Cardiac fibroblast (primary cell): ENCODE measurements at places on chromosomes 4 and X.

- no peak for DNase-seq
These were observed 67.1 kb downstream of the DTHD1 start for GRCh38 chr4:36348403-36348938.

GRCh38 chrX:88982933-88983332 is 235.9 kb downstream of the CPXCR1 start:
- DNase-seq = no peak

GRCh38 chrX:46626566-46626965 is 53.0 kb downstream of the CHST7 start:
- DNase-seq = peak; percentile 24

GRCh38 chr4:145945431-145946155 is 7.0 kb upstream of the ZNF827 start:
- no peak for DNase-seq

- no peak for DNase-seq
These were observed 10.2 kb upstream of the BANK1 start for GRCh38 chr4:101780284-101780683.

- DNase-seq = peak; percentile 70
These were observed 1066.8 kb upstream of the ADGRL3 start for GRCh38 chr4:60133375-60133774.

GRCh38 chr4:51845711-51846110 is 2.8 kb downstream of the DCUN1D4 start:
- DNase-seq = no peak

DNA sequence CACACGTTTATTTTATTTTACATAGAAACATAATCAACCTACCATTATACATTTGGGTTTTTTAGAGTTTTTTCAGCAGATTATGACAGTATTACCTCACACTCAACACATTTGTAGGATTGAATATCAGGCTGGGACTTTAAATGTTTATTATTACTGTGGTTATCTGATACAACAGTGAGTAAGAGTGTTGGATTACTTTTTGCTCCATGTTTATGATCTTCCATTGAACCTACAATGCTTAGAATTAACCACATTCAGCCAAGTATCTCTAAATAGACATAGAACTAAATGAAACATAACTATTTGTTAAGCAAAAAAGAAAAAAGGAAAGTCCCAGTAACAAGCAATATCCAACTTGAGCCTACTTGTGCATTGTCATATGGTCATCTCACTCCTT is 607.4 kb upstream of the PITX2 start:
- DNase-seq = no peak

DNA sequence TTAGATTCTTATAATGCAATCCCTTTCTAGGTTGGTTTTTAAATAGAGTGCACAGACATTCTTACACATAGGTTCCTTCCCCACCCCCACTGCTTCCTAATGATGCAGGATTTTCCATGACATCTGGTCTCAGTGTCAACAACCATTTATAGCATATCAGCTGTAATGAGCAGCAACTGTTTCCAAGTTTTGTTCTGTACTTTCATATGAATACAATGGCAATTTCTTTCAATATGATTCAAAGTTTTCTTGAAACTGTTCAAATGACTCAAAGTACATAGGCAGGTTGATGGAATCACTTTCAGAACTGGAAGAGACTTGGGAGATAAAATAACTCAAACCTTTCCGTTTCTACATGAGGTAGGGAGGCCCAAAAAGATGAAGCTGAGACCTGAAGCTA is 220.7 kb downstream of the CAMK2D start:
- peak; percentile 69 for DNase-seq

DNA sequence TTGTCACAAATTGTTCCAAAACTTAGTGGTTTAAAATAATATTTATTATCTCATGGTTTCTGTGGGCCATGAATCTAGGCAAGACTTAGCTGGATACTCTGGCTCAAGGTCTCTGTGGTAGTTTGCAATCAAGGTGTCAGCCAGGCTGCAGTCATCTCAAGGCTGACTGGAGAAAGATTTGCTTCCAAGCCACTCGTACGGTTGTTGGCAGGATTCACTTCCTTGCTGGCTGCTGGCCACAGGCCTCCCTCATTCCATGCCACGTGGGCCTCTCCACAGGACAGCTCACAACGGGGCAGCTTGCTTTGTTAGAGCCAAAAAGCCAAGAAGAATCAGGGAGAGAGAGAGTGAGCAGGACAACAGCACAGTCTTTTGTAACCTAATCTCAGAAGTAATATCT is 101.4 kb downstream of the WWC2 start:
- peak; percentile 96 for DNase-seq

DNA sequence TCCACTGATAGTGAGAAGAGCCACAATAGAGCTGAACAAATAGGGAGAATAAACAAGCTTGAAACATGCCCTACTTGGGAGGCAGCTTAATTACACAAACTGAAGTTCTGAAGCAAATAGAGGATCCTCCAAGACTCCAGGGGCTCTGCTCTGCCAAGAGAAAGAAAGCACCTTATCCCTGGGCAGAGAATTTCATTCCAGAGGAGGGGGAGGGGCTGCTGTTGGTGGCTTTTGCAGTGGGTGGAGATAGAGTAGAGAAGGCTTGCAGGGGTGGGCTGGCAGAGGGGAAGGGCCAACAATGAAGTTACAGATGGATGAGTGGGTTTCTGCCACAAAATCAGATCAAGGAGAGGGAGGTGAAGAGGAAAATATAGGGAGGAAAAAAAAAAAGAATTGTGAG is 1.0 kb upstream of the LPAR4 start:
- no peak for DNase-seq

DNA sequence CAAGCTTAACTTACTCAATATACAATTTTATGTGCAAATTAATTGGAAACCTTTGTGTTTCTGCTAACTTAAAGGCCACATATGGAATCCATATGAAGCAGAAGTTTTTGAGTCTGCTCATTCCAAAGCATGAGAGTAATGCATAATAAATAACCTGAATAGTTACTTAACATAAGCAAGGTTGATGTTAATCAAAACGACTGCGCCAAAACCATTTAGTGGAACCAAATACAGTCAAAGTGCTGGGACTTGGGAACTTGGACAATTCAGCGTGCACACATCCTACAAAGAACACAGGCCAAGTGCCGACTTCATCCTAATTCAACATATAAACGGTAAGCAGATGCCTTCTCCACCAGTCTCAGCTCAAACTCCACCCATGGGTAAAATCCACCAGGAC is 17.0 kb downstream of the TSPAN5 start:
- DNase-seq = no peak

DNA sequence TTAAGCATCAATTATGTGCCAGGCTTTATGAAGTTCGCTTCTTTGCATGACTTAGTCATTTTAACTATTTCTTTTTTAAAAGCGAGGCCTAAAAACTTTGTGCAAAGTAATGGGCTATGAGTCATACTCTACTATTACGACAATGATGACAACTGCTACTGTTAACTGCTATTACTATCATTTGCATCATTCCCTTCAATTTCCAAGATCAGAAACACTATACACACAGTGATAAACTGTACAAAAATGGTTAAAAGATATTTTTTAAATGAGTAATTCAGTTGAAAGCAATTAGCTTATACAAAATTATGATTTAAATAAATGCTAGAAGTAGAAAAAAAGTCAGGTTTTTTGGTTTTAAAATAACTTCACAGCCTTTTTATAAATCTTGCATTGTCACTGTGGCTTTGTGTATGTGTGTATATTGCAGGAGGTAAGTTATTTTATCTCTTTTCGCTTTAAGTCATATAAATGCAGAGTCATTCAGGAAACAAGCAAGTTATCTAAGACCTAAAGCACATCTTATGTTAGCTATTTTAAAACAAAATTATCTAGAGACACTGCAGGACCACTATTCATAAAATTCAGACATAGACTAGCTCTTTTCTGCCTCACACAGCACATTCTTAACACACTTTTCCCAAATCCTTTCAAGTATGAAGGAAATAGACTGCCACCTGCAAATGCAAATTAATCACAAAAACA is 18.5 kb upstream of the CXCL3 start:
- DNase-seq = peak; percentile 74

DNA sequence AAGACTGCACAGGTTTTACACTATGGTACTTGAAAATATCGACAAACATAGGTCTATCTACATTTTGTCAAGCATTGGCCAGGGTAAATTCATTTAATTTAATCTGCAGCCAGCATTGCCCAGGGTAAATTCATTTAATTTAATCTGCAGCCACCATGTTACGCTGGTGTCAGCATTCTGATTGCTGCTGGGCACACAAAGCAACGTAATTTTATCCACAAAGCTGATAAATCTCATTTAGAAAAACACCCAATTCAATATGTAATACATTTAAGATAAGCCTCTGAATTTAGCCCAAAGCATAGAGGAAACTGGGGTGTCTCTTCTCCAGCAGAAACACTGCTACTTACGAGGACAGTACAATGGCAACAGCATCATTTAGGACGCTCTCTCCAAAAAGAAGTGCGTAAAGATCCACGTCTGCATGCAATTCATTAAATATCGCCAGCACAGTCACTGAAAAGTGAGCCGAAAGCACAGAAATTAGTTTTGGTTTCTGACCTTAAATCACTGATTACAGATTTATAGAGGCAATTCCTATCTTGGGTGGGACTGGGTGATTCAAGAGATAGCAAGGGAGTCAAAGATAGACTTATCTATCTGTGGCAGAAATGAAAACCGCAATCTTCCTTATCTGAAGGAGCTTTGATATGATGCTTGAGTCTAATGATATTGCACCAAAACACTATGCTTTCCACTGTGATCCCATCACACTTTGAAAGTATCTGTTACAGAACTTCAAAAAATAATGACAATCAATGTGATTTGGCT is 88.8 kb downstream of the CHST7 start:
- no peak for DNase-seq

GRCh38 chr4:7087036-7087435 is 19.2 kb upstream of the GRPEL1 start:
- DNase-seq = no peak

DNA sequence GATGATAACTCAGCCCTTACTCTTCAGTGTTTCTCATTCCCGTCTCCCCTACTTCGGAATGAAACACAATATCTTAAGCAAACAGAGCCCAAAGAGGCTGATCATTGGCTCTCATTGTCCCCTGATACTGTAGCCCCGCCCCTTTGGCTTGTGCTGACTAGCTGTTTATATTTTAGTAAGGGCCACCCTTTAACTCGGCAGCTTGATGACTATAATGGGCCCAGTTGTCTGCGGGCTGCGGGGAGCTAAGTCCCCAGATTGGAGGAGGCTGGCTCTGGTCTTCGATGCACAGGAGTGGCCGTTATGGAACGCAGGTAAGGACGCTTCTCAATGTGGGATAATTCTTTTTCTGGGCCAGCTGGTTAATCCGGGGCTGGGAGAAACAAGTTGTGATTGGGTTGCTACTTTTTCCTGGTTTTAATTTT is at the start of gene TRIM2:
Gene TRIM2 (plus strand): TSS at position 197 of the 425 bp plus-strand sequence. CDS start 88 bp downstream, at position 285.
- DNase-seq = peak; percentile 65

DNA sequence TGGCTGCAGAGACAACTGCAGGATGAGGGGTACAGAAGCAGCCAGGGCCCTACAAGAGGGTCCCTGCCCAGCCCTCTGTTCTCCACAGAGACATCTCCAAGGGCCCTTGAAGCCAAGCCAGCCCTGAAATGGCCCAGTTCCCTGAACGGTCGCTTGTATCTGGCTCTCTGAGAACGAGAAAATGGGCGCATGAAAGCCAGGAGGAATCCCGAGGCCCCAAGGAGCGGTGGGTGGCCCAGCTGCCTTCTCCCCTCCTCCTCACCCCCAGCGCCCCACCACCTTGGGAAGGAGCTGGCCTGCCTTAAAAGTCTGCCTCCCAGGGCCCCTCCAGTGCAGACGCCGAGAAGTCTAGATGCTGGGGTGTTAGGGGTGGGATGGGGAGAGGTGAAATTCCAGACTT is 5.7 kb downstream of the ZNF185 start:
- no peak for DNase-seq

DNA sequence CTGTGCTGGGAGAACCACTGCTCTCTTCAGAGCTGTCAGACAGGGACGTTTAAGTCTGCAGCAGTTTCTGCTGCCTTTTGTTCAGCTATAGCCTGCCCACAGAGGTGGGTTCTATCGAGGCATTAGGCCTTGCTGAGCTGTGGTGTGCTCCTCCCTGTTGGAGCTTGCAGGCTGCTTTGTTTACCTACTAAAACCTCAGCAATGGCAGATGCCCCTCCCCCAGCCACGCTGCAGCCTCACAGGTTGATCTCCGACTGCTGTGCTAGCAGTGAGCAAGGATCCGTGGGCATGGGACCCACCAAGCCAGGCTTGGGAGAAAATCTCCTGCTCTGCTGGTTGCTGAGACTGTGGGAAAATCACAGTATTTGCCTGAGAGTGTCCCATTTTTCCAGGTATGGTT is 133.8 kb upstream of the UBQLN2 start:
- no peak for DNase-seq

- DNase-seq = peak; percentile 58
These were observed 54.3 kb downstream of the CHRDL1 start for GRCh38 chrX:110741213-110741796.

DNA sequence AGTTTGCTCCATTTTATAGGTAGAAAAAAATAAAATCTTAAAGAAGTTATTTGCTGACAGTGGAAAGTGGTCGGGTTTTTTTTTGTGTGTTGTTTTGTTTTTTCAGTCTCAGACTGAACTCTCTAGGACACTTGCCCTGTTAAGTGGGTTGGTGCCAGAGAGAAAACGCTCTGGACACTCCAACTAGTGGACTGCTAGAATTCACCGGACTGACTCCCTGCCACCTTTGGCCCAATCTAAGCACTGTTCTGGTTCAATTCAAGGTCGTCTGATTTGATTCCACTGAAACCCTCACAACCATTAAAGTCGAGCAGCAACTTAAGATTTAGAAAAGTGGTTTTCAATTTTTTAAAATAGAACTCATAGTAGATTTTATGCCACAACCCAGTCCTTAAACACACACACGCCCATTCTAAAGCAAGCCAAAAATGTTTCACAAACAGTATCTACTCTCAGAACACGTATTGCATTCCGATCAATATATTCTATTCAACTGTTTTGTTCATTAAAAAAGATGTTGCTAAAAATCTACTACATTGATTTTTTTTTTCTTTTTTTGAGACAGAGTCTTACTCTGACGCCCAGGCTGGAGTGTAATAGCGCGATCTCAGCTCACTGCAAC is 27.3 kb downstream of the RWDD4 start:
- no peak for DNase-seq

GRCh38 chr4:123120473-123120872 is 198.1 kb upstream of the NUDT6 start:
- peak; percentile 83 for DNase-seq

- no peak for DNase-seq
These were observed 34.1 kb upstream of the RPS6KA3 start for GRCh38 chrX:20300822-20301221.

GRCh38 chrX:119004920-119005524 is 30.6 kb downstream of the LONRF3 start:
- peak; percentile 57 for DNase-seq

DNA sequence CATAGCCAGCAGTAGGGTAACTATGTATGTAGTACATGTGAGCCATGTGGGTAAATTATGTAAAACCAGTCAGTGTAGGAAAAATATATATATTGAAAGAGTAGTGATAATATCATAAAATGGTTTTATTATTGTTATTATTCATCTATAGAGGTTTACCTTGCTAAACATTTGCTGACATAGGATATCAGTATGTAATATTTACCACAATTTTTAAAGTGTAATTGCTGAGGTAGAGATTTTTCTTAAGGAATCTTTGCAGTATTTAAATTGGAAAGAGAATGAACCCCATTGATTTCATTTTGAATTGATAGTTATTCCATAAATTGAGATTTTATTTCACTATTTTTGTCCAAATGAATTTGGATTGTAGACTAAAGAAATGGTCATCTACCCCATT is 27.1 kb downstream of the SLAIN2 start:
- no peak for DNase-seq

GRCh38 chr4:180973894-180974293 is 1269.3 kb upstream of the TENM3 start:
- DNase-seq = no peak
